ENCODE measurements at places on chromosomes 13 and 19.
A peak's percentile ranks its signal among the peaks of the same experiment; 100 is the strongest.

GRCh38 chr13:27053902-27054595 is 117.6 kb downstream of the USP12 start:
- no peak for DNase-seq

GRCh38 chr19:17761148-17761547 is 9.9 kb downstream of the FCHO1 start:
- DNase-seq = no peak

- no peak for DNase-seq
Observed at GRCh38 chr13:38990693-38991092, at the start of gene STOML3. STOML3 (minus strand) TSS chr13:38990831; CDS start chr13:38990721, 110 bp downstream.

- no peak for DNase-seq
Observed at GRCh38 chr13:62960723-62961122, 1545.1 kb upstream of the PCDH20 start.

DNA sequence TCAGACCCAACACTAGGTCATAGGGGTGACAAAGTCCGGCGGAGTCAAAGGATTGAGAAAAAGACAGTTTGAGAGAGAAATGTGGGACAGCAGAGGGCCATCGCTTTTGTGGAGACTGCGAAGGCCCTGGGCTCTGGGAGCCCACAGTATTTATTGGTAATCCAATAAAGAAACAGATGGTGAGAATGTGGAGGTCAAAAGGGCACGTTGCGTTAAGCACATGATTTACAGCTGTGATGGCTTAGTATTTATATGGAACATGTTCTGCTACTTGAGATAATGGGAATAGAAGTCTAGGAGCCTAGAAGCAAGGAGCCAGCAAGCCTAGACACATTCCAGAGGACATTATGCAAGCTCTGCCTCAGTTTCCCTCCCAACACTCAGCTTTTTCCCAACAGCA is 2521.1 kb downstream of the PCDH9 start:
- DNase-seq = peak; percentile 1

DNA sequence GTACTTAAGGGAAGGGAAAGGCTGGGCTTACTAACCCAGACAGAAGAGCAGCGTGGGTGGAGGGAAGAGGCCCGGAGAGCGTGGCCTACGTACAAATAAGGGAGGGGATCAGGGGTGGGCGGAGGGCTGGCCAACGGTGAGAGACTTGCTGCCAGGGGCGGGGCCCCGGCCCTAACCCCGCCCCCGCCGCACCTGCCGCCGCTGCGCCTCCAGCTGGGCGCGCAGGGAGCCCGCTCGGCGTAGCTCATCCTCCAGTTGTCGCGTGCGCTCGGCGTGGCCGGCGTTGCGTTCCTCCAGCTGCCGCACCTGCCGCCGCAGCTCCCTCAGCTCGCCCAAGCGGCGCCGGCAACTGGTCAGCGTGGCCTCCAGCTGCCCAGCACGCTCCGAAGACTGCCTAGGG is 5.7 kb downstream of the HOOK2 start:
- no peak for DNase-seq

DNA sequence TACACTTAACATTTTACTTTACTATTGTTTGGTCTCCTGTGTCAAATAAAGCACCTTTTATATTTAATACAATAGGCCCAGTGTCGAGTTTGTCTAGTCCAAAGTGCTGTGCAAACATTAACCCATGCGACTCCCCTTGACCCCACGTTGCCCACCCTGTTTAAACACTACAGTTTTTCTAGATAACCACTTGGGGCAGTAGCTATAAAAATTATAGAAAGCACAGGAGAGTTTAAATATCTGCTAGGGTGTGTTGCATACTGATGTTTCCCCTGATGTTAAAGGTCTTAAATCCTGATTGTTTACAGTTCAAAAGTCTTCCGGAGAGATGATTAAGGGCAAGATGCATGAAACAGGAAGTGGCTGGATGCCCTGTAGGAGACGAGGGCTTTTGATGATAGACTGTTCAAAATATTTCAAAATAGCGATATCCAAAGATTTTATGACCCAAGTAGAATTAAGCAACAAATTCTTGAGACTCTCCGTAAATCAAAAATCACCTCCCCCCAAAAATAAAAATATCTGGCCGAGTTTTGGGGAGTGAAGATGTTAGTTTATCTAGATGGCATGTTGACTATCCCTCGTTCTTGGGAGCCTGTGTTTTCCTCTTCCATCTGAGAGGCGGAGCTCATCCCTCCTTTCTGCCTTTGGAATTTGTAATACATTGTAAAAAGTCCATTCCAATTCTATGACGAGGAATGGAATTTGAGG is 167.1 kb downstream of the FGF9 start:
- DNase-seq = no peak

DNA sequence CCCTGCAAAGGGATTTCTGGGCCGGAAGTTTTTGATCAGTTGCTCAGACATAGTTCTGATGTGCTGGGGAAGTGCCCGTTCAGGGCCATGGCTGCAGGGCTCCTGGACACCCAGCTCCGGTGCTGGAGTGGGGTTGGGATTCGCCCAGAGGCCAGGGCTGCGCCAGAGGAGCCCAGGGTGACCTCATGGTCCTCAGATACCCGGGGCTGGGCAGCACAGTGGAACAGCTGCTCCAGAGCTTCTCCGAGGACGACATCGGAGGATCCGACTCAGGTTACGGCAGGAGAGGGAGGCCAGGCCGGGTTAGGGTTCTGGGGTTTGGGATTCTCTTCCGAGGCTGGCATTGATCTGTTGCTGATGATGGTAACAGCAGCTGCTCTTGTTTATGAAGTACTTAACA is 20.9 kb downstream of the CARM1 start:
- DNase-seq = peak; percentile 87
